Fibroblast of skin of right biceps (primary cell): ENCODE measurements at places on chromosomes 5 and 9.

GRCh38 chr9:123440256-123440655 is 84.3 kb downstream of the CRB2 start:
- no peak for DNase-seq

DNA sequence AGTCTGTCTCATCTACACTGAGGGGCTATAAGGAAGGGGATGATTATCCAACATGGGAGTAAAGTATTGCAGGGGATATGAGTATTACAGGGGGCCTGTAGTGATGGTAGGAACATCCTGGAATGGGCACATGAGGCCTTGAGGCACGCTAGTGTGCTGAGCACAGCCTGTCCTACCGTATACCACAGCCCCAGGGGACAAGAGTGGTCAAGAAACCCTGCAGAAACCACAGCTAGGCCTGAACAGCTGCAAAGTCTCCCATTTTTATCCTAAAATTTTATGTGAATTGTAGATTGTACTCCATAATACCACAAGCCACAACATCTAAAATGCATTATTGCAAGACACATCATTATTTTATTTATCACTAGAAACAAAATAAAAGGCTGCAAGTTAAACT is 136.3 kb upstream of the ASTN2 start:
- DNase-seq, result no peak

- peak; percentile 90 for DNase-seq
Observed at GRCh38 chr9:130183133-130183762, 11.0 kb downstream of the NCS1 start.

- no peak for DNase-seq
Observed at GRCh38 chr9:131111186-131111853, 14.1 kb upstream of the NUP214 start.

DNA sequence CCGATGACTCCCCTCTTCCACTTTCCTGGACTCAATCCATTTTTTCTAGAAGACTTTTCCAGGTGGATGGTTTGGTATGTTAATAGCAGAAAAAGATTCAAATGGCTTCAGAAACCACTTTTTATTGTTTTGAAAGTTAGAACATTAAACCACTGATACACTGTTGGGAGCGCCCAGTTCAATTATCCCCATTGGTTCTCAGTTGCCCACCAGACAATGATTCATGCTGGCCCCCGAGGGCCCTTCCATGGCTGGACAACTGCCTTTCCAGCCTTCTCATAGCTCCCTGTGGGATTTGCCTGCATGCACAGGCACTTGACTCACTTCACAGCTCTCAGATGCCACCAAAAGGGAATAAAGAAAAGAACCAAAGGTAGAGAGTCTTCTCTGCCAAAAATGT is 21.3 kb upstream of the ANKRD34B start:
- peak; percentile 15 for DNase-seq

DNA sequence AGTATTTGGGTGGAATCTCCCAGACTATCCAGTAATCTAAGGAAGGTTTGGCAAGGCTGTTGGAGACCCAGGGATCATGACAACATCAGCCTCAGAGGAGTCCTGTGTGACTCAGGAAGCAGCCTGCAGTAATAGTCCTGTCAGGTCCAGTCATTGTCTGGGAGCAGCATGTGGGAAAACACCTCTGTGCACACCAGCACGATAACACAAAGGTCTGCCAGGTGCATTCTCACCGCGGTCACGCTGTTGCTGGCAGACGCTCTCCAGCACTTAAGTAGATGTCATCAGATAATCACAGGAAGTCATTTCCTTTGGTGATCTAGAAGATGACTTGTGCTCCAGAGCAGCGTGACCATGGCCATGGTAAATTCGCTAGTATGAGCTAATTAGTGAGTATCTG is 99.2 kb upstream of the IQGAP2 start:
- peak; percentile 7 for DNase-seq

GRCh38 chr5:116573279-116573701 is 1.3 kb downstream of the SEMA6A start:
- peak; percentile 8 for DNase-seq

- DNase-seq, result peak; percentile 91
Observed at GRCh38 chr9:107933097-107933496, 443.5 kb upstream of the KLF4 start.

DNA sequence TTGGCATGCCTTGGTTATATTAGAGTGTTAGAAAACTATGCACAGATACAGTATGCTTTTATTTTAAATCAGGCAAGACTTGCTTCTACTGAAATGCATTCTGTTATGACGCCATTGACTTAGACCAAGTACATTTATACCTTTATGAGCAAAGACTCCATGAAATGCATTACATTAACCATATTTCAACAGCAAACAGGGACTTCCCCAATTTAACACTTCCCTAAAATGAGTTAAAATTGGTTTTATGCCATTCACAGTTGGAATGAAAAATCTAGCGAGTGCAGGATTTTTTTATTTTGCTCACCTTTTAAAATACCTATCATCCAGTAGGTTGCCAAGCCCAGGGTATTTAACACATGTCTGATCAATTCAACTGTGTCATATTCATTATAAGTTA is 272.1 kb upstream of the IZUMO3 start:
- no peak for DNase-seq

DNA sequence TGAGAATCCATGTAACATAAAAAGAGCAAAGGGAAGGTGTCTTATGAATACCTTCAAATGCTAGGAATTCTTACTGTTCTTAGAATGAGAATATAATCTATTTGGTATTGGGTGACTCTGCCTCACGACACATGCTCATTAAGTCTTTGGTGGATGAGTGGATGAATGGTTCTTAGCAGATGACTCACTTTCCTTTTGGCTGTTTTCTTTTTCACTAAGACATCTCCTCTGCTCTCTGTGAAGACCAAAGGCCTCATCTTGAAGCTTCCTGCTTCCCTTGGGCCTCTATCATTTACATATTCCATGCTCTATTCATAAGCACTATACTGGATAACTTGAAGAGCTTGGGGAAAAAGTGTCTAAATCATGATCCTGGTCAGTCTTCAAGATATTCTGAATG is 468.1 kb downstream of the SPATA31D1 start:
- peak; percentile 75 for DNase-seq

DNA sequence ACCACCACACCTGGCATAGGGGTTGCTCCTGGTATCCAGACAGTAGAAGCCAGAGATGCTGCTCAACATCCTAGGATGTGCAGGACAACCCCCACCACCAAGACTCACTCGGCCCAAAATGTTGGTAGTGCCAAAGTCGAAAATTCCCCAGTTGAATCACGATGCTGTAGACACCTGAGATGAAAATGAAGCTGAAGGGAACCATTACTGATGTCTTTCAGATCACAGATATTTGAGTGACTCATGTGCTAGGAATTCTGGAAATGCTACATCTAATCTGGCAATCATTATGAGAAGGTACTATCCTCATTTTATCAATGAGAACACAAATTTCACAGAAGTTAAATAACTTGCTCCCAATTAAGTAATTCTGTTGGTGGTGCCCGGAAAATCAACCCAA is 21.0 kb upstream of the UBE2QL1 start:
- DNase-seq, result peak; percentile 55

GRCh38 chr9:114406441-114406840 is 18.7 kb upstream of the AKNA start:
- no peak for DNase-seq
